Lung microvascular endothelial cell (primary cell): ENCODE measurements at places on chromosomes 16 and 17. TPM values are rescaled to one million over a fixed set of nuclear protein-coding genes. Genes with fewer than 3 reads are reported as not detected.

CCL23 gene
- 0.65 and 0.99 TPM in 2 replicates for total RNA-seq

ZNF174 gene
- 4.8 and 5.2 TPM in 2 replicates for total RNA-seq

GSG1L gene
- total RNA-seq, result 0.22 and 0.60 TPM in 2 replicates

MT1A gene
- 0.79 and 2.4 TPM in 2 replicates for total RNA-seq

PDILT gene
- not detected in 2 replicates for total RNA-seq

SDF2 gene
- 61.7 and 105 TPM in 2 replicates for total RNA-seq

AARS1 gene
- 66.0 and 148 TPM in 2 replicates for total RNA-seq

RNF166 gene
- 8.5 and 12.5 TPM in 2 replicates for total RNA-seq

MPP3 gene
- 0.60 and 0.87 TPM in 2 replicates for total RNA-seq

BRICD5 gene
- 0.44 and 2.2 TPM in 2 replicates for total RNA-seq

ADAMTS18 gene
- total RNA-seq, result 11.5 and 13.9 TPM in 2 replicates
